Activated CD8-positive, alpha-beta memory T cell treated with anti-CD3 and anti-CD28 coated beads for 4 hours (primary cell): ENCODE measurements at places on chromosomes 5 and 9.

GRCh38 chr5:58886315-58887207 lies 303.7 kb downstream of the RAB3C start:
- peak; percentile 21 for DNase-seq

DNA sequence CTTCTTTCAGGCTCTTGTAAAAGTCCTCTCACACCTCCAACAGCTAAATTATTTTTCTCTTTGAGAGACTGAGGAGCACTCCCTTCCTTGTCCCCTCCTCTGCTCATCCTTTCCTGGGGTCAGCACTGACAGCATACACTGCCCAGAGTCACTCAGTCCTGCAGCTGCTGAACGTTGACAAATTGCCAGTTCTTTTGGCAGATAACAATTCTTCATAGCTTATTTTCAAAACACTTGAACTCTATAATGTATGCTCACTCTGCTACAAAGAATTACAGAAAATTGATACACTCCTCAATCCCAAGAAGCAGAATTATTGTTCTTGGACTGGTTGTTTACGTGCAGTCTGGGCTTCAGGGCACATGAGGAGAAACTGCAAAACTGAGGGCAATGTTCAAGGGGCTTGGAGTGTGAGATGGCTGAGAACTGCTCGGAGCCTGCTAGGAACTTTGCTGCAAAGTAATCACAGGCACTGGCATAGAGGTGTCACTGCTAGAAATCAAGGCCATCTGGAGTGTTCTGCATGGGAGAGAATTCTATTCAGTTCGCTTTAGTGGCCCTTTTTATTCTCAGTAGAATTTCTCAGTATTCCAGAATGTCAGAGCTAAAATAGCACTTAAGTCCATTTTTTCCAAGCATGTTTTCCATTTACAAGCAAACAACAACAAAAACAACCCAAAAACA lies 96.4 kb upstream of the SPOCK1 start:
- no peak for DNase-seq

DNA sequence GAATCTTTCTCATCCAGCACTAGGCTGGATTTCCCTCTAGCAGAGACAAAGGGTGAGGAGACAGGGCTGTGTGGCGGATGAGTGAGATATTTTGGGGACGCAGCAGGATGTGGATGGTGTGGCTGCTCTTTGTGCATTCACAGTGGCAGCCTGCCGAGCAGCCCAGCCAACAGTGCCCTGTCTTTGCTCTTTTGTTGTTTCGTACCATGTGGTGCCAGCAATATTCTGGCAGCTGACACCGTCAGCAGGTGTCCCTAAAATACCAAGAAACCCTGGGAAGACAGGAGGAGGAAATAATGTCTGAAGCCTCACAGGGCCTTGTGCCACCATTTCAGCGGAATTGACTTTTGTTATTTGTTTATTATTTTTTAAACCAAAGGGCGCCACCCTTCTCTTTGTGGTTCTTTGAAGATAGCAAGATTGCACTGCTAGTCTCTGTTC lies 141.4 kb downstream of the CCDC192 start:
- DNase-seq = no peak

GRCh38 chr9:136245219-136246150 lies at the start of gene QSOX2:
QSOX2 (minus strand) TSS chr9:136245812; CDS start chr9:136245803, 9 bp downstream.
- peak; percentile 71 for DNase-seq

DNA sequence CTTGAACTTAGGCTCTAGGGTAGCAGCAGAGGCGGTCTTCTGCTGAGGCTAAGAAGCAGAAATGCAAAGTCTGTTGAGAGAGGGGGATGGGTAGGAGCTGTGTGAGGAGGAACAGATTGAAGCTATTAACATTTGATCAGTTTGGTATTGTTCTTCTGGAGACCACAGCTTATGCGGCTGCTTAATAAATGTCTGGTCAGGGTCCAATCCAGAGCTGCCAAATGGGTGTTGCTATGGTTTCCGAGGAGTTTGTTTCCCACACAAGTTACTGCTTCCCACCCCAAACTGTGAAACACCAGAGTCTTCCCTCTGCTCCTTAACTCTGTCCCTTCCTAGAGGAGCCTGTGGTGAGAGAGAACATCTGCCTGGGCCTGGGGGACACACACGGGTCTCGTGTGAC lies 142.2 kb upstream of the KLF4 start:
- no peak for DNase-seq
